ENCODE measurements at places on chromosomes 4 and X. TPM values are rescaled to one million over a fixed set of nuclear protein-coding genes. Genes with fewer than 3 reads are reported as not detected.

Gene BOD1L1
- 33.6 TPM for total RNA-seq

- H3K27me3 ChIP-seq = no peaks in the 10 kb centered on the region
- no peaks in the 10 kb centered on the region for H3K36me3 ChIP-seq
- H3K27ac ChIP-seq = no peak overlapping the region
These were observed 93.0 kb downstream of the SPIN4 start for GRCh38 chrX:63258144-63258543.

DNA sequence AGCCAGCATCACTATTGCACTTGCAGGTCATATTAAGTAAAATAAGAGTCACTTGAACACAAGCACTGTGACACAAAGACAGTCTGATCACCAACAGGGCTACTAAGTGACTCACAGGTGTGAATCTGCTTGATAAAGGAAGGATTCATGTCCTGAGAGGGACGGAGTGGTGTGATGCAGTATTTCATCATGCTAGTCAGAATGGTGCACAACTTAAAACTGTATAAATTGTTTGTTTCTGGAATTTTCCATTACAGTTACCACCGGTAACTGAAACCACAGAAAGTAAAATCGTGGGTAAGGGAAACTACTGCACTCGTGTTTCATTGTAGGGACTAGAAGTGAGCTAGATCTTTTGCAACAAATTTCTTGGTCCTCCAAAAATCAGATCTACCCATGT lies 109.7 kb downstream of the ELOVL6 start:
- 0 out of 2 replicates have a peak overlapping the region, but pooled peaks have one; percentile 34 for H3K27ac ChIP-seq
- peaks cover 80% of the 10 kb centered on the region for H3K4me1 ChIP-seq

- no peak overlapping the region for H3K27ac ChIP-seq
- H3K36me3 ChIP-seq = no peaks in the 10 kb centered on the region
- DNase-seq = no peak
- H3K4me3 ChIP-seq = no peak overlapping the region
- H3K4me1 ChIP-seq = no peaks in the 10 kb centered on the region
These were observed 67.6 kb upstream of the TMEM150C start for GRCh38 chr4:82629238-82630000.

DNA sequence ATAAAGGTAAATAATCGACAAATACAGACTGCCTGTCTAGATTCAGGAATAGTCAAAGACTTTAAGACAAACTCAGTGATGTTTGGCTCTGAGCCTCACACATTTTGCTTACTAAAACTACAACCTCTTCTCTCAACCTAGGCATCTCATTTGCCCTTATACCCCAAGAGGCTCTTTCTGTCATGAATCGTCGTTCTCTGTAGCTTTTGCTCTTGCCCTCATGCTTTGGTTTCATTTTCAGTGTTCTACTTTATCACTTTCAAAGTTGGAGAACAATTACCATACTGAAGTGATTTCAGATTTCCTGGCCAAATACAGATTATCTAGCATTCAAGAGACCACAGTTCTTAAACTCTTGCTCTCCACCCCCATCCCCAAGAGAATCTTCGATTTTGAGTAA lies 114.1 kb upstream of the RAP2C start:
- DNase-seq = no peak
- H3K27ac ChIP-seq = no peak overlapping the region
- H3K27me3 ChIP-seq = no peaks in the 10 kb centered on the region
- no peaks in the 10 kb centered on the region for H3K36me3 ChIP-seq
- no peak overlapping the region for H3K4me3 ChIP-seq

All from PC-9 (cell line).